Activated CD8-positive, alpha-beta memory T cell treated with anti-CD3 and anti-CD28 coated beads, Interleukin-2, amount 10 ng/mL, durations not matched to agents 7 days and 5 days (primary cell): ENCODE measurements at places on chromosomes 1 and 21. TPM values are rescaled to one million over a fixed set of nuclear protein-coding genes. Genes with fewer than 3 reads are reported as not detected.

Gene AMY1A
- total RNA-seq, result not detected

Gene XKR8
- 6.6 TPM for total RNA-seq

Gene STUM
- not detected for total RNA-seq

- DNase-seq, result peak; percentile 40
Measured at GRCh38 chr21:46188226-46189212, 4.3 kb upstream of the SPATC1L start.

GRCh38 chr1:174051956-174052355 is 29.8 kb upstream of the RC3H1 start:
- no peak for DNase-seq

DNA sequence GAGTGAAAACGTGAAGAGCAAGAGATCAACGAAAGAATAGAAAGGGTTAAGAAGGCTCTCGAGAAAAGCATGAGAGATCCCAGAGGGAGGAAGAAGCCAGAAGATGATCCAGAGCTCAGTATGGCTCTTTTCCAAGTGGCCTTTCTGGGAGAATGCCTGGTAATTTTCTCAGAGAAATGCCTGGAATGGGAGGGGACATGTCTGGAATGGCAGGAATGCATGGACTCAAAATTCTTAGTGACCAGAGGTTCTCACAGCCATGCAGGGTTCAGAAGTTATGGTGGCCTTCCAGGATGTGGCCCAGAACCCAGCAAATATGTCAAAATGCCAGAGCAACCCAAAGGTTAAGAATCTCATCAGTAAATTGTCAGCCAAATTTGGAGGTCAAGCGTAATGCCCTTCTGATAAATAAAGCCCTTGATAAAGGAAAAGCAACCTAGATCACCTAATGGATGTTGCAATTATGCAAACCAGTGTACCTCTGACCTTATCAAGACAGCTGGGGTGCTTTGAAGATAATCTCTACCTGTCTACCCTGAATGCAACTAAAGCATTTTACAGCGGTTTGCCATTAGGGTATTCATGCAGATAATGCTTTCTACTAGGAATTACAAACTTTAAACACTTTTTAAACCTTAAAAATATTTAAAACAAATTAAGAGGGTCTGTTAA is 53.1 kb downstream of the NBPF6 start:
- no peak for DNase-seq

- DNase-seq, result no peak
Measured at GRCh38 chr21:41170859-41171609, 3.1 kb downstream of the BACE2 start.

DNA sequence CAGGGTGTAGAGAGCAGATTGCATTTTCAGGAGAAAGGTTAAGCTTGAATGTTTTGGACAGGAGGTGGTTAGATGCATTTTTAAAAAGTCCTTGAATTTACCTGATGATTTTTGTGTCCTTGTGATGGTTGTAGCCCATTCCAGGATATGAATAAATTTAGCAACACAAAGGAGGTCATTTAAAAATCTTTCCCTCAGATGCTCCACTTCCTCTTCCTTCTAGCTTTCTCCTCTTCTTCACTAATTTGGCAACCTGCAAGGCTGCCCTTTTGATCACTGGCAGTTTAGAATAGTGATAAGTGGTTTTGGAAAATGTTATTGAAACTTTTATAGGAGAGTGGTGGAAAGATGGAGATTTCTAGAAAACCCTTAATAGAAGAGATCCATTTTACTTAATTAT is 124.0 kb downstream of the LMO4 start:
- no peak for DNase-seq
